ENCODE measurements at places on chromosomes 4 and X. TPM values are rescaled to one million over a fixed set of nuclear protein-coding genes. Genes with fewer than 3 reads are reported as not detected.

- H3K4me1 ChIP-seq: no peaks in the 10 kb centered on the region
- H3K4me3 ChIP-seq: no peak overlapping the region
- no peaks in the 10 kb centered on the region for H3K36me3 ChIP-seq
- H3K27ac ChIP-seq: no peak overlapping the region
Observed at GRCh38 chr4:40606239-40606767, 23.4 kb downstream of the RBM47 start.

GRCh38 chrX:85590638-85591037 is 211.2 kb upstream of the POF1B start:
- no peaks in the 10 kb centered on the region for H3K36me3 ChIP-seq
- no peaks in the 10 kb centered on the region for H3K4me1 ChIP-seq
- H3K27me3 ChIP-seq: no peaks in the 10 kb centered on the region
- no peak overlapping the region for H3K4me3 ChIP-seq
- DNase-seq: no peak
- H3K27ac ChIP-seq: no peak overlapping the region

GRCh38 chr4:148255344-148255720 is 186.9 kb downstream of the NR3C2 start:
- H3K27ac ChIP-seq: no peak overlapping the region
- DNase-seq: peak; percentile 83
- no peak overlapping the region for H3K4me3 ChIP-seq
- no peaks in the 10 kb centered on the region for H3K36me3 ChIP-seq

DNA sequence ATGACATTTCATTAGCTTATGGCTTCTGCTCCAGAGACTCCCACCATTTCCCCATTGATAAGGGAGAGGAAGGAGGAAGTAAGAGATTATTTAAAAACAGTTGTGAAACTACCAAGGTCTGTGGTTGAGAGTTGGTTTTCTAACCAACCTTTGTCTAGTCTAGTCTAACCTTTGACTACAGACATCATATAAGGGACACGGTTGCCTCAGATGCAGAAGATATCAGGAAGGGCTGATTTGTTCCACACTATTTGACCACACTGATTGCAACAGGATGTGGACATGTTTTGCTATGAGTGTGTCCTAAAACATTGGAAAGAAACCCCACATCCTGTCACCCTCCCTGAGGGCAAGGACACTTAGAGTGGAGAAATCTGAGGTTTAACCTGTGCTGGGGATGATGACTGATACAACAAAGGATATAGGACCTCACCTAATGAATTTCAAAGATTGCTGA is 53.0 kb downstream of the COQ2 start:
- H3K36me3 ChIP-seq: no peaks in the 10 kb centered on the region
- no peak overlapping the region for H3K4me3 ChIP-seq
- no peak for DNase-seq
- H3K27me3 ChIP-seq: no peaks in the 10 kb centered on the region
- H3K4me1 ChIP-seq: no peaks in the 10 kb centered on the region

DNA sequence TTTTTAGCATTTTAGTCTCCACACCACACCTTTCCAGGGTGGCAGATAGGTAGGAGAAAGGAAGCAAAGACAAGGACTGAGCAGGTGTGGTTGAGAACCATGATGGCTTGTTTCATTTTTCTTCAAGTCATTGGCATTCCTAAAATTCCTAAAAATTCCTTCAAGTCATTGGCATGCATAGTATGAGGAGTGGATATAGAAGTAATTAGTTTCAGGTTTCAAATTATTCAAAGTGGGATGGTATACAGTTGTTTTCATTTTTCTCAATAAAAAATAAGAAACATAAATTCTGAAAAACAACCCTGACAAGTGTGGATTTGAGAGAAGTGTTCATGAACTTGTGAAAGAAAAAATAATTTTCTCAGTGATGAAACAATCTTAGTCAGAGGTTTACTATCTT is 22.3 kb upstream of the HERC3 start:
- H3K4me1 ChIP-seq: no peaks in the 10 kb centered on the region
- DNase-seq: no peak
- no peaks in the 10 kb centered on the region for H3K36me3 ChIP-seq
- no peaks in the 10 kb centered on the region for H3K27me3 ChIP-seq
- no peak overlapping the region for H3K4me3 ChIP-seq
- no peak overlapping the region for H3K27ac ChIP-seq

DNA sequence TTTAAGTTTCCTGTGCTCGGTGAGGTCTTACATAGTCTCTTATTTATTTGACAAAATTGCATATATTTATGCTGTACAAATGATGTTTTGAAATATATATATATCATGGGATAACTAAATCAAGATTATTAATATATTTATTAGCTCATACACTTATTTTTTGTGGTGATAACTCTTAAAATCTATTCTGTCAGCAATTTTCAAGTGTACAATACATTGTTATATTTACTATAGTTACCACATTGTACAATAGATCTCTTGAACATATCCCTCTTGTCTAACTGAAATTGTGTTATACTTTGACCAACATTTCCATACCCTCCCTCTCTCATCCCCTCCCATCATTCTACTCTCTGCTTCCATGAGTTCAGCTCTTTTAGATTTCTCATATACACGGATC is 516.6 kb upstream of the LCORL start:
- no peak overlapping the region for H3K27ac ChIP-seq
- H3K4me3 ChIP-seq: no peak overlapping the region
- no peak for DNase-seq
- H3K36me3 ChIP-seq: no peaks in the 10 kb centered on the region
- no peaks in the 10 kb centered on the region for H3K27me3 ChIP-seq
- no peaks in the 10 kb centered on the region for H3K4me1 ChIP-seq

DNA sequence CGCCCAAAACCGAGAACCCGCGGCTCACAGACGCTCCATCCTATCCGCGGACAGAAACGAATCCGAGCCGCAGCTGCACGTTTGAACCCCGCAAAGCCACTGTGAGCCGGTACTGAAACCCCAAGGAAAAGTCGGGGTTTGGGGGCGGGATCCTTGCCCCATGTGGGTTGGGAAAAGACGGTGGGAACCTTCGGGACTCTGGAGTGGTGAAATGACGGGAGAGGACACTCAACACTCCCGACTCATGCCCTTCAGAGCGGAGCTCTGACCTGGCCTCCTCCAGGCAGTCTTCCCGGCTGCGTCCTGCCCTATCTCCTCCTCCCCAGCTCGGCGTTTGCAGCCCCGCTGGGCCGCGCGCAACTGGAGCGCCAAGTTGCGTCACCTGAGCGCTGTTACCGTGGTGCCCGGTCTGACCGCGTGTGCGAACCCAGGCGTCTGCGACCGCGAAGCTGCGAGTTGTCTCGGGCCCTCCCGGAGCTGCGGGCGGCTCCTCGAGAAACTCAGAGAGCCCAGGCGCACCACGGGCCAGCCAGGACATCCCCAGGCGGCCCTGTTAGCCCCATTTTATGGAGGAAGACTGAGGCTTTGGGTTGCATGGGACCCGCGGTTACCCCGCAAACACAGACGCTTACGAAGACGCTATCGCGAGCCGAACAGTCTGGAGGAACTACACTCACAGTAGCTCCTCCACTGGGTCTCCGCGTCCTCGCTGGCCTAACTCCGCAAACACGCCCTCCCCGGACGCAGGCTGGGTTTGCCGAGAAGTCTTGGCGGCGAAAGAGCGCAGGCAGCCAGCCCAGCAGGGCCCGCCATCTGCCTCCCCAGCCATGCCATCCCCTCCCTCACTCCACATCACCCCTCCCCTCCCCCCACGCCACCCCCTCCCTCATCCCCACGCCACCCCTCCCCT is 20.3 kb upstream of the HMX1 start:
- no peak overlapping the region for H3K4me3 ChIP-seq
- DNase-seq: peak; percentile 30
- H3K27ac ChIP-seq: no peak overlapping the region

DNA sequence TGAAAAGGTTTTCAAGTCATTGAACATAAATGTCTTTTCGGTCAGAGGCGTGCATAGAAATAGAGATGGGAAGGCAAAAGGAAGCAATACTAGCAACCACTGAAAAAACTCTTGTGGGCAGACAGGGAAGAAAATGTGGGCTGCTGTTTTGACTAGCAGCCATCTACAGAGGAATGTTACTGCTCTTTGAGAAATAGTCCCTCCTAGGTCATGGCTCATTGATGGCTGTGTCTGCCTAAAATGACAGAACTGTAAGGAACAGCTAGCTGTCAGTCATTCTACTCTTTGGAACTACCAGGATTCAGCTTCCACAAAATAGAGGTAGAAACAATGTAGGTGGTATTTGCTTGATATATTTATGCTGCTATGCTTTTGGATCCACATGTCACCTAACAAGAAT is 26.9 kb upstream of the TMPRSS11B start:
- no peak for DNase-seq
- H3K4me3 ChIP-seq: no peak overlapping the region
- no peaks in the 10 kb centered on the region for H3K4me1 ChIP-seq
- H3K36me3 ChIP-seq: no peaks in the 10 kb centered on the region

- H3K27ac ChIP-seq: no peak overlapping the region
- no peaks in the 10 kb centered on the region for H3K36me3 ChIP-seq
- no peak for DNase-seq
Observed at GRCh38 chrX:30635630-30636029, 17.6 kb upstream of the GK start.

DNA sequence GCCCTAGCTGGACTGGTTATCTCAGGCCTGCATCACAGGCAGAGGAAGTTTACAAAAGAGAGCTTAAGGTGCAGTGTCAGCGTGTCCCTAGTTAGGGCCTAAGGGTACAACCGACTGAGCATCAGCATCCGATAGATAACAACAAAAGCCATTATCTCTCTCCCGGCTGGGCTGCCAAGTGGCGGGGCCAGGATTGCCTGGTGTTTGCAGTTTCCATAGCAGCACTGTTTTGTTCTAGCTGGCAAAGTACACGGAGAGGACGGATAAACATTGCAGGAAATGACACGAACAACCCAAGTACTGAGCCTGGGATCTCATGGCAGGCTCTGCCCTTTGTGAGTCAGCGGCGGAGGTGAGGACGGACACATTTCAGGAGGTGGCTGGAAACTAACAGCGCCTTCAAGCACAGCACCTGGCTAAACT is 104.7 kb upstream of the NOCT start:
- DNase-seq: peak; percentile 89
- no peak overlapping the region for H3K4me3 ChIP-seq
- no peaks in the 10 kb centered on the region for H3K27me3 ChIP-seq
- no peaks in the 10 kb centered on the region for H3K36me3 ChIP-seq
- peaks cover 11% of the 10 kb centered on the region for H3K4me1 ChIP-seq

DNA sequence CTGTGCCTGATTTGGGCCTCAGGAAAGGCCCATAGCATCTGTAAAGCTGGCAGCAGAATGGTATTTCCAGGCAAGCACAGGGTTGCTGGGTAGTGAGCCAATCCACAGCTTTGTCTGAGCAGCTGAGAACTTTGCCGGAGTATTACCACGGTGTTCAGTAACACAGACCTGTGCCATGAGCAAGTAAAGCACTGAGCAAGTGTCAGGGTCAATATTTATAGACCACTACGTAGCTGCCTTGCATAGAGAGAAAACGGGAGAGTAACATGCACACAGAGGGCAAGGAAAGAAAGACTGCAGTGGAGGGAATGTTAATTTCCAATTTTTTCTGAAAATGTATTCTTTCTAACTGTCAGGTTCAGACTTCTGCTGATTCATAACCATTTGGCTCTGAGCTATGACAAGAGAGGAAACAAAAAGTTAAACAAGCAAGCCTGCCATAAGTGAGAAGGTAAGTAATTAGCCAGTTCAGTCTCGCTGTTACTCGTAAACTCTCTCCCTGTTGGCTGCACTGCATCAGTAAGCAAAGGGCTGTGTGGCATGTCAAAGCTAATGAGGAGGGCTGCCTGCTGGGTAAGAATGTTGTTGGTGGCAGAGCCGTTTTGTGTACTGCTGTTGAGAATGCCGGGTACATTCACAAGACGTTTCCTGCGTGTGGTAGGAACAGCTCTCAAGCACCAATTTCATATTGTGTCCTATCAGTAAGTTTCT is 238.1 kb downstream of the BMPR1B start:
- peak overlapping the region; percentile 82 for H3K27ac ChIP-seq
- H3K27me3 ChIP-seq: no peaks in the 10 kb centered on the region
- H3K4me1 ChIP-seq: no peaks in the 10 kb centered on the region
- H3K4me3 ChIP-seq: peak overlapping the region; percentile 26
- peak; percentile 90 for DNase-seq
- H3K36me3 ChIP-seq: no peaks in the 10 kb centered on the region

GRCh38 chr4:172871381-172871780 is 297.2 kb upstream of the GALNT7 start:
- H3K27ac ChIP-seq: no peak overlapping the region
- H3K4me1 ChIP-seq: no peaks in the 10 kb centered on the region
- no peaks in the 10 kb centered on the region for H3K36me3 ChIP-seq
- no peaks in the 10 kb centered on the region for H3K27me3 ChIP-seq
- H3K4me3 ChIP-seq: no peak overlapping the region

DNA sequence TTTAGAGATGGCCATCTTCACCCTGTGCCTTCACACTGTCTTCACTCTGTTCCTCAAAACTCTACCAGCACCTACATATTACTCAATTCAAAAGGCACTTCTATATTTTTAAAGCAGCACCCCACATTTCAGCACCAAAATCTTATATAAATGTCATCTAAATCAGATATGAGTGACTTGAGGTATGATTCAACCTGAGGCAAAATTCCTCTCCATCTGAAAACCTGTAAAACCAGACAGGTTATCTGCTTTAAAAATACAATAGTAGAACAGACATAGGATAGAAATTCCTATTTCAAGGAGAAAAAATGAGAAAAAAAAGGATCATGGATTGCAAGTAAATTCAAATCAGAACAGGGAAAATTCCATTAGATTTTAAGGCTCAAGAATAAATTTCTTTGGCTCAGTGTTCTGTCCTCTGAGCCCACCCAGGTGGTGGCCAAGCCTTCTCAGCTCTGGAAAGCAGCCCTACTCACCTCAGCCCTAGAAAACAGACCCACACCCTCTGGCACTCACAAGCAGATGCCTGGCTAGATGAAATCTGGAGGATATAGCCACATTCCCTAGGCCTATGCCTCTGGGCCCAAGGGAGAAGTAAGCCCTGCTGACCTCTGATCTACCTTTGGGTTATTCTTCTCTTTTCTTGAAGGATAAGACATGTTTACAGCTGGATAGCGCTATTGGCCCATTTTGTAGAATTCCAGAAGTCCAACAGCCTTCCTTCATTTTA is 240.4 kb upstream of the ZCCHC13 start:
- no peak overlapping the region for H3K27ac ChIP-seq
- no peaks in the 10 kb centered on the region for H3K36me3 ChIP-seq
- H3K4me1 ChIP-seq: no peaks in the 10 kb centered on the region
- H3K27me3 ChIP-seq: peaks cover 4% of the 10 kb centered on the region
- no peak for DNase-seq
- no peak overlapping the region for H3K4me3 ChIP-seq

DNA sequence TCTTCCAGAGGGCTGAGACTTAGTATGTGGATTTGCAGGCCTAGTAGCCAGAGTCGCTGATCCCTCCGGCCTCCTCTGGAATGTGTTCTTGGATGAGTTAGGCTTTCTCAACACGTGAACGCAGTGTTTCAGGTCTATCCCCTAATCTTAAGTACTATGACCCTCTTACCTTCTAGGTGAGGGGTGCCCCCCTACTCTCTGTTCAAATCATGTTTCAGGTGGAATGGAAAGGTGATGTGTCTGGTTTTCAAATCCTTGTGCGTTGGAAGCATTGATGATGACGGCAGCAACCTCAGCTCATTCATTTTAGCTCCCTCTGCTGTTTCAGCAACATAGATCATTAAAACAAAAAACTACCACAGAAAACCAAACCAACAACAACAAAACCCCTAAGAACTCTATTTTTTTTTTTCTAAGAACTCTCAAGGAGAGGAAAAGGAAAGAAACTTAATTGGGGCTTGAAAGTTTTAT is 56.4 kb downstream of the RWDD4 start:
- no peaks in the 10 kb centered on the region for H3K36me3 ChIP-seq
- no peaks in the 10 kb centered on the region for H3K4me1 ChIP-seq
- H3K27ac ChIP-seq: no peak overlapping the region
- DNase-seq: peak; percentile 67

The NPY2R gene
- not detected for polyA plus RNA-seq

The PF4V1 gene
- polyA plus RNA-seq: 0.31 TPM

The PRDM8 gene
- 16.7 TPM for polyA plus RNA-seq

The BCLAF3 gene
- polyA plus RNA-seq: 7.0 TPM

The SAGE1 gene
- polyA plus RNA-seq: not detected

The LRP2BP gene
- polyA plus RNA-seq: 5.2 TPM

The KLHL15 gene
- polyA plus RNA-seq: 9.2 TPM

The FAM156A gene
- polyA plus RNA-seq: 34.2 TPM

The USP38 gene
- polyA plus RNA-seq: 16.1 TPM
